Thyroid gland (tissue), 4 donors: ENCODE measurements at places on chromosomes 5 and 9.

- DNase-seq, result peak; percentile 24
Observed at GRCh38 chr9:131237291-131237690, 39.0 kb downstream of the FAM78A start.

GRCh38 chr9:133252301-133253020 is 22.5 kb downstream of the ABO start:
- DNase-seq, result peak; percentile 86

DNA sequence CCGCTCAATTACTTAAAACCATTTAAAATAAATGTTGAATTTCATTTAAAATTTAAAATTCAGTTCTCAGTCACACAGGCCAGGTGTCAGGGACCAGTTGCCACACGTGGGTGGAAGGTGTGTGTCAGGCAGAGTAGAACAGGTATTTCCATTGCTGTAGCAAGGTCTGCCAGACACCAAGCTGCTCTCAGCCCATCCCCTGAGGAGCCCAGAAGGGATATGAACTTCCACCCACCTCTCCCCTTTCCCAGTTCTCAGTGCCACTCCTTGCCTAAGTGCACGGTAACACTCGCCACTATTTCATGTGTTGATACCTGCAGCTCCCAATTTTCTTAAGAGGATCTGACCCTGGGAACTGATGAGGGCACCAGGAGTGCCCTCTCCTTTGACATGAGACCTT is 12.7 kb downstream of the SYK start:
- no peak for DNase-seq

DNA sequence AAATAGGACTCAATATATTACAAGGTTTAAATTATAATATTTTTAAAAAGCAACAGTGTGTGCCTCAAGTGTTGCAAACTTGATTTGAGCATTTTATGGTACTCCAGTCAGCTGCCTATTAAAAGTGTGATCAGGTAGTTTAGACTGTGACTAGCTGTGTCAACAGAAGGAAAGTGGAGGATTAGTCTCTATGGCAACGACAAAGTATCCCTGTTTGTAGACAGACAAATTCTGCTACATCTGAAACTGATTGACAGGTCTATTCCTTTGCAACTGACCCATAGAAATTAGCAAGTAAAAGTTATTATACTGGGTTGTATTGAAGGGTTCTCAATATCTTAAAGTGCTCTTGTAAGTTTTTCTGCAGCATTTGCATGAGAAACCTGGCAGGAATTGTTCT is 249.8 kb upstream of the ARRDC3 start:
- DNase-seq, result no peak
